ENCODE measurements at places on chromosomes 13 and 19.

- DNase-seq = no peak
These were observed 258.2 kb upstream of the EDNRB start for GRCh38 chr13:78176880-78177279.

- no peak for DNase-seq
These were observed 5.7 kb downstream of the LENG1 start for GRCh38 chr19:54153731-54154326.

DNA sequence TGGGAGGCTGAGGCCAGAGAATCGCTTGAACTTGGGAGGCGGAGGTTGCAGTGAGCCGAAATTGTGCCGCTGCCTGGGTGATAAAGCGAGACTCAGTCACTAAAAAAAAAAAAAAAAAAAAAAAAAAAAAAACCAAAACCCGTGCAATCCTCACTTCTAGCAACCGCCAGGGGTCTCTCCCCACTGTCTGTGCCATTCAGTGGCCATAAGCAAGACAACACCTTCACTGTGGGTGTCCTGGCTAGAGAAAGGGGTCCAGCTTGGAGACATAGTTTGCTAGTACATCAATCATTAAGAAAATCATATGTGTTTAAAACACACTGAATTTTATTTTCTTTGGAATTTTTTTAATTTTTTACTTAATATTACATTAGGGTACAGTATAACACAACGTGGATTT, 68.2 kb downstream of the RASL11A start:
- no peak for DNase-seq

- DNase-seq = no peak
These were observed 155.7 kb downstream of the SLC7A1 start for GRCh38 chr13:29439601-29440388.

DNA sequence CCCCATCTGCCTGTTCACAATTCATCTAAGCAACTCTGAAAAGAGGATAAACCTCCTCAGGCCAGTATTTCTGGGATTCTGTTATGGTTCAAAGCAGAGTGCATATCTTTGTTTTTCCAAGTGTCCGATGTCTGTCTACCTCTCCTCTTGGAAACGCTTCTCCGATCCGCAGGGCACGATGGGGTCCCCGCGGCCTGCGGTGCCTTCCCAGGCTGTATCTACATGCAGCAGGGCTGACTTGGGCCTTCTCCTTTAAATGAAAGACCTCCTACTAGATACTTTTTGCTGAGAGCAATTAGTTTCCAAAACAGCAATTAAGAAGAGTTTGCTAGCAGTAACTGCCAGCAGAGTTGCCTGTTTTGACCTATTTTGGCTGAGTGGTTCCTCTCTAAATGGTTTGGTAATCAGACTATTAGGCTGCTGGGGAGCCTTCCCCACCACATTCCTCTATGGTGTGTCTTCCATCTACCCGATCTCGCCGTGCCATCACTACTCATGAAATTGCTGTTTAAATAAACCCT, 23.5 kb downstream of the COL4A2 start:
- no peak for DNase-seq

- no peak for DNase-seq
These were observed 708 bp upstream of the ERCC1 start for GRCh38 chr19:45424191-45425058.

DNA sequence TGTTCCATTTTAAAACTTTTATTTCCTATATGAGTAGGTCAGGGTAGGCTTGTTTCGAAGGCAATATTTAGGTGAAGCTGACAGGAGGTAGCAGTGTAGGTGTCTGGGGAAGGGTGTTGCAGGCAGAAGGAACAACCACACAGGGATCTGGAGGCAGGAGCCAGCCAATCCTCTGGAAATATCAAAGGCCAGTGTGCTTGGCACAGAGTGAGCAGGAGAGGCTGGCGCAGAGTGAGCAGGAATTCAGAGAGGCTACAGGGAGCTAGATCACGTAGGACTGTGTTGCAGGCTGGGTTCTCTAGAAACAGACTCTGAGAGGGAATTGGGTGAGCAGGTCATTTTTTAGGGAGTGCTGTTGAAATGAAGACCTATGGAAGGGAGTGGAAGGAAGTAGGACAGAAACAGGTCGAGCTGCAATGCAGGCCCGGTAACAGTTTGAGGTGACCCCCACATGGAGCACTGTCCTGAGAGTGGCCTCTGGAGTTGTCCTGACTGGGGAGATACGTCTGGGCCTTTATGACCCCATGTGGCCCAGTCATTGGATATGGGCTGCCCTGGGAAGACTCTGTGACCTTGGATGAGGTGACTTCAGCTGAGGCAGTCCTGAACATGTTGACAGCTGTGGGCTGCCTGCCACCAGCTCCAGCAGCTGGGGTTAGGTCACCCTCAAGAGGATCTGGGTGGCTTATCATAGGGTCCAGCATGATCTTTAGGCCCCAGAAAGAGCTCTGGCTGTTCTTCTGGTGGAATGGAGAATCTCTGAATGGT, 51.7 kb downstream of the ERCC5 start:
- no peak for DNase-seq

DNA sequence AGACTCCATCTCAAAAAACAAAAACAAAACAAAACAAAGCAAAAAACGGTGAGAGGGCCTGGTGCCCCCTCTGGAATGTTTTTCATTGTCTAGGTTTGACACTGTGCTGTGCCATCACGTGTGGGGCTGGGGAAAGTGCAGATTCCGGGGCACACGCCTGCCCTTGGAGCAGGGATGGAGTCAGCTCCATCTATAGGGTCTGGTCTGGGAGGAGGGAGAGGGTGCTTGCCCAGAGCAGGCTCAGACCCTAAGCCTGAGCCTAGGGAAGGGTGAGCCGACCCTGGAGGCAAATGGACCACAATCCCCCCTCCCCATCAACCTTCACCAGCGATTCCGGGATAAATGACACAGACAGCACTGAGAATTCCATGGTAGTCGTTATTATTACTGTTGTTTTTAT, 10.9 kb upstream of the ZBTB32 start:
- DNase-seq = no peak

GRCh38 chr13:102556806-102557205, 40.0 kb upstream of the TPP2 start:
- DNase-seq = no peak

- no peak for DNase-seq
These were observed 63.3 kb downstream of the DHRS12 start for GRCh38 chr13:51740698-51741097.

DNA sequence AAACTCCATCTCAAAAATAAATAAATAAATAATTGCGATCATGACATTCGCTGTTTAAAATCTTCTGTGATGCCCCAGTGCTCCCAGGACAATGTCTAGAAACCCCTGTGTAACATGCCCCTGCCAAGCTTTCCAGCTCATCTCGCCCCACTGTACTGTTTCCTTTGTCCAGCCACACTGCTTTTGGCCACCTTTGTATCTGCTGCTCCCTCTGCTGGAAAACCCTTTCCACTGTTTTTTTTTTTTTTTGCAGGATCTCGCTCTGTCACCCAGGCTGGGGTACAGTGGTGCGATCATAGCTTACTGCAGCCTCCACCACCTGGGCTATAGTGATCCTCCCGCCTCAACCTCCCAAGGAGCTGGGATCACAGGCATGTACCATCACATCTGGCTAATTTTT, 7.5 kb downstream of the PLAUR start:
- no peak for DNase-seq

- DNase-seq = no peak
These were observed 533 bp downstream of the TNFSF9 start for GRCh38 chr19:6531163-6531955.

DNA sequence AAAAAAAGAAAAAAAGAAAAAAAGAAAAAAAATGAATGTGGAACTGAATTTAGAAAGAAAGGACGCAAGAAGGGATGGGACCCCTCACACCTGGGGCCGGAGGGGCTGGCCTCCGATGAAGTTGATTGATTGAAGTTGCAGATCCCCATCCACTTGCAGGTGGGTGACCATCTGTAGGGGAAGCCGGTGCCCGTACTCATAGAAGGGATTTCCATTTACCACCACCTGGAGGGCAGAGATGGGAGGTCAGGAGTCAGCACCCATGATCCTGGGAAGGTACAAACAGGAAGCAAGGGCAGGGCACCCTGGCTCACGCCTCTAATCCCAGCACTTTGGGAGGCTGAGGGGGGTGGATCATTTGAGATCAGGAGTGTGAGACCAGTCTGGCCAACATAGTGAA, 6.4 kb downstream of the LGALS4 start:
- DNase-seq = no peak

- DNase-seq = no peak
These were observed 102.0 kb downstream of the STARD13 start for GRCh38 chr13:33183431-33184111.

DNA sequence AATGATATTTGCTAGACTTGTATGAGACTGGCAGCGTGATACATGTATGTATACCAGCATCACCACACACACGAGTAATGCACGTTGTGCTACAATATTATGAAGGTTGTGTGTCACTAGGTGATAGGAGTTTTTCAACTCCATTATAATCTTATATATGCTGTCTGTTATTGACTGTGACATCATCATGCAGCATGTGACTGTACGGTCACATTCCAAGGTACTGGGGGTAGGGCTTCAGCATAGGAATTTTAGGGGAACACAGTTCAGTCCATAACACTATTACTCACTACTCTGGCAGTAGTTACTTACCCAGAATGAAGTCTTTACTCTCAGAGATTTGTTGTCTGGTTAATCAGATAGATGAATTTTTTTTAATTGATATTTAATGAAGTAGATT, 91.1 kb downstream of the CDK8 start:
- no peak for DNase-seq

GRCh38 chr19:40157059-40157458, 34.2 kb upstream of the MAP3K10 start:
- no peak for DNase-seq

DNA sequence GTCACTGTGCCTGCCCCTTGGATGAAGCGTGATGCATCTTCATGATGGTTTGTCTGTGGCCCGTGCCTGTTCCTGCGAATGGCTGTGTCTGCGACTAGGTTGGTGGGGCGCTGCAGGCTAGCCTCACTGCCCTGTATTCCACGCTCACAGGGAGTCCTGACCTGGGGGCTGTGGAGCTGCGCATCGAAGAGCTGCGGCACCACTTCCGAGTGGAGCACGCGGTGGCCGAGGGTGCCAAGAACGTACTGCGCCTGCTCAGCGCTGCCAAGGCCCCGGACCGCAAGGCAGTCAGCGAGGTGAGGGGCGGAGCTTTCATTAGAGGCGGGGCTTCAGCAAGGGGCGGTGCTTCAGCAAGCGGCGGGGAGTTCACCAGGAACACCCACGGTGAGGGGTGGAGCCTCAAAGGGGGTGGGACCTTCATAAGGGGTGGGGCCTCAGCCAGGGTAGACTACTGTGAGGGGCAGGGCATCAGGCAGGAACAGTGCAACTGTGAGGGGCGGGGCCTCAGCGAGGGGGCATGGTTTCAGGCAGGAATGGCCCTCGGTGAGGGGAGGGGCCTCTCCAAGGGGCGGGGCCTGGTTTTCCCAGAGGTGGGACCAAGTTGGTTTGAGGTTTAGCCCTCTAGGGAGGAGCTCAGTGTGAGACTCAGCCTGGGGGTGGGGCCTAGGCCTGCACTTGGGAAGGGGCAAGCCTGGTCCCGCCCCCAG, 17.2 kb downstream of the PKN1 start:
- DNase-seq = no peak

DNA sequence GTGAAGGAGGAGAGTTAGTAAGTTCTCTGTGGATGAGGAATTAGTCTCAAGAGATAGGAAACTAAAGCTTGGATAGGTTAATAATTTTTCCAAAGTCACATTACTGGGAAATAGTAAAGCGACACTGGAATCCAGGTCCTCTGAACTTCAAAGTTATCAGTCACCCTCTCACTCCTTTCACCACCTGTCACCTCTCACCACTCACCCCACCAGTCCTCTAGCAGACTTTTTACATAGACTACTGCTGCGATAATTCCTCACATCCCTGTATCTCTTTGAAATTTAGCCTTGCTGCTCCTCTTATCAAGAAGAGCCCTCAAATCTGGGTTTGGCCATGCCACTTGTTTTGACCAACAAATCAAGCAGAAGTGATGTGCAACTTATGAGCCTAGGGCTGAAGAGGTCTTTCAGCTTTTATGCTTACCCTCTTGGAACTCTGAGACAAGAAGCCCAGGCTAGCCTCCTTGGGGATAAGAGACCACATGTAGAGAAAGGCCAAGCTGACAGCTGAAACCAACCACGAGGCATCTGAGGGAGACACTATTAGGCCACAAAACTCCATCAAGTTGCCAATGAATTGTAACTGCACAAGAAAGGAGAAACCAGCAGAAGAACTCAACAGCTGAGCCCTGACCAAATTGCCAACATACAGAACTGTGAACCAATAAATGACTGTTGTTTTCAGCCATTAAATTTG, 41.2 kb downstream of the STARD13 start:
- no peak for DNase-seq

GRCh38 chr19:7692417-7693088, 9.4 kb downstream of the FCER2 start:
- DNase-seq = no peak

GRCh38 chr19:30328096-30328495, 44.1 kb upstream of the ZNF536 start:
- no peak for DNase-seq

DNA sequence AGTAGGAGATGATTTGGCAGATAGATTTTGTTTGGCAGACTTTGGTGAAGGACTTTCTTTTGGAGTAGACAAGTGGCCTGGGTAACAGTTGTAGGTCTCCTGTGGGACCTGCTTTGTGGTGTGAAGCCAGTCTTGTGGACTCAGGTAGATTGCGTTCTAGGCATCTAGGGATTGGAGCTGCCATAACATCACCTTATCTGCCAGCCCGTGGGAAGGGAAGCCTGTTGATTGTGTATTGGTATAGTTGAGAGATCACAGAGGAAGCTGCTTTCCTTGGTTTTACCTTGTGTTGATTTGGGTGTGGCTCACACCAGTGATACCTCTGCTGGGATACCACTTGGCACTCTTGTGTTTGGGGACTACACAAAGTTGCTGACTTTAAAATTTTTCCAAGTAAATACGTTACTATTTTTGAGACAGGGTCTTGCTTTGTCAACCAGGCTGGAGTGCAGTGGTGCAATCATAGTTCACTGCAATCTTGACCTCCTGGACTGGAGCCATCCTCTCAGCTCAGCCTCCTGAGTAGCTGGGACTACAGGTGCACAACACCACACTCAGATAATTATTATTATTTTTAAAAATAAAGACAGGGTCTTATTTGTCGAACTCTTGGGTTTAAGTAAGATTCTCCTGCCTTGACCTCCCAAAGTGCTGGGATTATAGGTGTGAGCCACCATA, 7.8 kb downstream of the HNRNPM start:
- no peak for DNase-seq

DNA sequence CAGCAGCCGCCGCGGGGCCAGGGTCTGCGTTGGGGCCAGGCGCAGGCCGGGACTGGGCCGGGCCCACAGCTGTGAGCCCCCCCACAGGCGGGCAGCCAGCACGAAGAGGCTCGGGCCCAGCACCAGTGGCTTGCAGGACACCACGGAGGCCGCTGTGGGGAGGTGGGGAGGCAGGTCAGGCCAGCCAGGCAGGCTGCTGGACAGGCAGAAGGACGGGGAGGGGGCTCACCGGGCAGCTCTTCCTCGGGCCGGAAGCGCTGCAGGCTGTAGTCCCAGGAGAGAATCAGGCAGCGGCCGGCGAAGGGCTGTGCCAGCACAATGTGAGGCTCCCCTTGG, 8.3 kb downstream of the LGI4 start:
- no peak for DNase-seq

DNA sequence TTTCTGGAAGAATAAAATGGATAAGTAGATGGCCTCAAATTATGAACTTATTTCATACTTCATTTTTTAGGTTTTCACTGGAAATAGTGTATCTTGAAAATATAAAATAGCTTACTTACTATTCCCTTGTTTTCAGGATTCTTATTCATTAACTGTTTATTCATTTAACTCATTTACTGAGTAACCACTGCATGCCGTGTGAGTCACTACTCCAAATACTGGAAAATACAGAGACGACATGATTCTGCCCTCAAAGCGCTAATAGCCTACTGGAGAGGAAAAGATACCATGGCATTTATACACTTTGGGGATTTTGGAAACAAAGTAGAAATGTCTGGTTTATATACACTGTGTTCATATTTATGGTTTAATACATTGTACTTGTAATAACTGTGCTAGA, 270.9 kb downstream of the DACH1 start:
- DNase-seq = no peak

Data from vagina (tissue), 2 donors.